ENCODE measurements at places on chromosomes 3 and 15.

DNA sequence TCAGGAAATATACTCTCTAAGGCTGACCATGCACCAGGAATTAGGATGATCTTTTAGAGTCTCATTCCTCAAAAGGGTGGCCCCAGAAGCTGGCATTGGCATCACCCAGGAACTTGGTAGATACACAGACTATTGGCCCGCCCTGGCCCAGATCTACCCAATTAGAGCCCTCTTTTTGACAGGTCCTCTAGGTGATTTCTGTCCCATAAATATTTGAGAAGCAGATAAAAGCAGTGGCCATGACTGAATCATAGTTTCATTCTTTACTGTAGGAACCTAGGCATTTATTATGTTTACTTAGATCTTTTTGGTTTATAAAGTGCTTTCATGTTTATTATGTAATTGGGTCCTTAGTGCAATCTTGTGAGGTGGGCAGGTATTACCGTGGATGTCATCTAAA, 7.6 kb downstream of the TLNRD1 start:
- no peak for DNase-seq

DNA sequence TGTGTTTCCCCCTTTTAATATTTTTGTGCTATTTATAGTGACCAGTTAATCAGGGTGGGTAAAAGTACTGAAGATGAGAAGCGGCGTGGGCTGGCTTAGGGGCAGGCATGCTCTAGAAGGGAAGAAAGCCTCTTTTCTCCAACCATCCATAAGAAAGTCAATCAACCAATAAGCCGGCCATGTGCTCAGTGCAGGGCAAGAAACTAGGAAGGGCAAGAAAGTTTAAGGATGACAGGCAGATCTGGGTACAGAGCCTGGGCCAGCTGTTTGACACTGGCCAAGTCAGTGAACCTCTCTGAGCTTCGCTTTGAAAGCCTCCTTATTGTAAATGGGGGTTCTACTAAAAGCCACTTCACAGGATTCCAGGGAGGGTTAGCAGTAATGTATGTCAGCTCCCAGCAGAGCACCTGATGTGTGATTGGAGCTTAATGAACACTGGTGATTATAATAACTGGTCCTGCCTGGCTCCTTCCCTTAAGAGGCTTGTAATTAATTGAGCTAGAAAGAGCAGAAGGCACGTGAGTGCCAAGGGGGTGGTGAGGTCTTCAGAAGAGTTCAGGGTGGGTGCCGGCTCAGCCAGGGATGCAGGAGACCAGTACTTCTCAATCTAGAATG, 5.7 kb upstream of the CHRNA3 start:
- peak; percentile 84 for DNase-seq

GRCh38 chr3:5095886-5096285, 26.2 kb upstream of the ARL8B start:
- peak; percentile 61 for DNase-seq

DNA sequence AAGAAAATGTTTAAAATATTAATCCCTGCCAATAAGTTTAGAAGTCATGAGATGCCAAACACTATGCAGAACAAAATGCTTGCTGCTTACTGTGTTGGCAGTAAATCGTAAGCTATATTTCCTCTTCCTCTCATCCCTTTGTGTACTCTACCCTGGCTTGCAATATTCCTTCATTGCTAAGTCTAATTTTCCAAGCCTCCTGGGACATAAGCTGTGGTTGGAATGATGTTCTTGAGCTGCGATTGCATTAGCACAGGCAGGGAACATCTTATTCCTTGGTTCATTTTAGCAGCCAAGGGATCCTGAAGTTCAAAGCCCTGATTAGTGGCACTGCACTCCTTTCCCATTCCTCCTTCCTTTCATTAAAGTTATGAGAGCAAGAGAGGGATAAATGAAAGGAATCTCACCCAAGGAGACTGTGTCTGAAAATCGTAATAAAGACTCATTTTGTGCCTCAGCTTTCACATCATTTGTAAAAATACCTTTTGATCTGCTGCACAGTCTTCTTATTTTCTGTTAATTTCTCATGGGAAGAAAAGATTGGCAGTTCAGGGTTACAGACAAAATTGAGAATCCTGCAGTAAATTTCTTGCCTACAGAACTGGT, 535.2 kb downstream of the OCA2 start:
- DNase-seq: no peak

- DNase-seq: no peak
These were observed 143.5 kb downstream of the NUP210 start for GRCh38 chr3:13276438-13277195.

- no peak for DNase-seq
These were observed 51.6 kb downstream of the ATG7 start for GRCh38 chr3:11323813-11324212.

GRCh38 chr3:5305684-5305989, 118.1 kb downstream of the EDEM1 start:
- no peak for DNase-seq

- DNase-seq: no peak
These were observed 213.8 kb downstream of the RPLP1 start for GRCh38 chr15:69666441-69666882.

DNA sequence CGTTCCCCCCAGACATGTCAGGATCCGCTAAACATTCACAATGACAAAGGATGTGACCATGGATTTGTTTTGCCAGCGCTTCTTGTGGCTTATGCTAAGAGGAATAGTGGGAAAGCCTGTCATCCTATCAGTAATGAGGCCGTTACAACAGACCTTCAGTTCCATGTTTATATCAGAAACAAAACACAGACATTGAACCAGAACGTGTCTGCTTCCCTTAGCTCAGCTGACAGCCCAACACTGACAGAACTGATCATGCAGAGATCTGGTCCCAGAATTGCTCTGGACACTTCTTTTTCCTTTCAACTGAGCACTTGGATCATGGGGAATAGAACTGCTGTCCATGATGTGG, 58.3 kb upstream of the MYZAP start:
- DNase-seq: no peak
